ENCODE measurements at places on chromosomes 7 and 10.

- no peak for DNase-seq
Measured at GRCh38 chr10:44293842-44294241, 91.1 kb downstream of the CXCL12 start.

DNA sequence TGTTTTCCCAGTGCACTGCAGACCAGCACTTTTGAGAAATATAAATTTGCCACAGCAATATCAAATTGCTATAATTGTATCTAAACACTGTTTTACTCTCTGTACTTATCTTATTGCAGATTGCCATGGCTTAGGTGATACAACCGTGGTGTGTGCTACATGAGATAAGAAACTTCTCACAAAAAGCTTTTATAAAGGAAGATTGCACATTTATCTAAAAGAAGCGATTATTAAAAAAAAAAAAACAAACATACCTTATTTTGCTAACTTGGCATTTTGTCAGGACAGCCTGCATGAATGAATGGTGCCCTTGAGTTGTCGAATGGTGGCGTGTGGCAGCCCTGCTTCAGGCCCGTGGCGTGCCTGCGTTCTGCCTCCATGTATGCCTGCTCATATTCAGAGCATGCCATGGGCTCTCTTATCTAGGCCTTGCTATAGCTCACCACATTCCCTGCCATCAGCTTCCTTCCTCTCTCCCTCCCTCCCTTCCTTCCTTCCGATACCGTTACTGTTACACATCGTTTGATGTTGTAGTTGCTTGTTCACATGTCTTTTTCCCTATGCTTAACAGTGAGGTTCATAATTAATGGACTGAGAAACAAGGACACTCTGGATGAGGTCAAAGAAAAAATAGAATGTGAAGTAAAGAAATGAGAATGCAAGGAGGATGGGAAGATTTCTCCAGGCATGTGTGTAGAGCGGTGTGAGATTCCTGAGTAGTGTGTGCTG lies 34.9 kb downstream of the PRKAR2B start:
- DNase-seq = no peak

- DNase-seq = no peak
Measured at GRCh38 chr10:15605740-15606369, 113.9 kb downstream of the ITGA8 start.

GRCh38 chr10:132948351-132948750 lies 6.0 kb upstream of the CFAP46 start:
- DNase-seq = no peak

GRCh38 chr10:34786464-34786863 lies 28.6 kb downstream of the PARD3 start:
- no peak for DNase-seq

DNA sequence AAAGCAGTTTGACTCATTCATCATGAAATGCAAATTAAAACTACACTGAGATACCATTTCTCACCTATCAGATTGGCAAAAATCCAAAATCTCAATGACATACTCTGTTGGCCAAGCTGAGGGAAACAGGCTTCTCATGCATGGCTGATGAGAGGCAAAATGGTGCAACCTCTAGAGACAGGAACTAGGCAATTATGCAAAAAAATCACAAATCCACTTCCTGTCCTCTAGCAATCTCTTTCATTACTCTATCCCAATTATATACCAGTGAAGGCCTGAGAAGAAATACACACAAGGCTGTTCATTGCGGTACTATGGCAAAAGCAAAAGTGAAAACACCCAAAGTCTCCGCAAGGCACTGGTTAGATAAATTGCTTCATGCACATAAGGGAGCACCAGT lies 25.9 kb upstream of the PTPRN2 start:
- DNase-seq = no peak

- no peak for DNase-seq
Measured at GRCh38 chr10:14624600-14624999, 150.1 kb downstream of the FAM107B start.

GRCh38 chr7:147014286-147014955 lies 897.8 kb downstream of the CNTNAP2 start:
- DNase-seq = no peak

GRCh38 chr7:47552621-47553020 lies 29.3 kb downstream of the TNS3 start:
- DNase-seq = no peak

GRCh38 chr7:128037081-128037480 lies 5.8 kb upstream of the LRRC4 start:
- DNase-seq = no peak
